ENCODE measurements at places on chromosomes 12 and 14.

DNA sequence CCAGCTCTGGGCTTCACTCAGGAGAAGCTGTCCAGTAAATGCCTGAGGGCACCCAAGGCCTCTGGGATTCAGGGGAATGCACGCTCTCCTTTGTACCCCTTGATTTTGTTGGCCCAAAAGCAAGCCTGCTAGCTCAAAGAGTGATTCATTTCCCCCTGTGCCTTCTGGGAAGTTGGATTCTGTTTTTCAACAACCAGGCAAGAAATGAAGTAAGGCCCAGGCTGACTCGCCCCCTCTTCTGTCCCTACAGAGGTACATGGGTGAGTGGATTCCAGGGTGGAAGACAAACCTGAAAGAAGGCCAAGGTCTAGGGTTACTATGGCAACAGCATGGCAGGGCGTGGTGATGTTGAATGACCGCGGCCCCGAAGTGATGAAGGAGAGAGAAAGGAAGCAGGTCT is 9.3 kb upstream of the SERPINA5 start:
- DNase-seq: no peak

GRCh38 chr12:128611736-128612135 is 212.0 kb downstream of the SLC15A4 start:
- DNase-seq: no peak

- DNase-seq: peak; percentile 7
Measured at GRCh38 chr12:127083008-127083949, 1183.7 kb upstream of the TMEM132C start.

DNA sequence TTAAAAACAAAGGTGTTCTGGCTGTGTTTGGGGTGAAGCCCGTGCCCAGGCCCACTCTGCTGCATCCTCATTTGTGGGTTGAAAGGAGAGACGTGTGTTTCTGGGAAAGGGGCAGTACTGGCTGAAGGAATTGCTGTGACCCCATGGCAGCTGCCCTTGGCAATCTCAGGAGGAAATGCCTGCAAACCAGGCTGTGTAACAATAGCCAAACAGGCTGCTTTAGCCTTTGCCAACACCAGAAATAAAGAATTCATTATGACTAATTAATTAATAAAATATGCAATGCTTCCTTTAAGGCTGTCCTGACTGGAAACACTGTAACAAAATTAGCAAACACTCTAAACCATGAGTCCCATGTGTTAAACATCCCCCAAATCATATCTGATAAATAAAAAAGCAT is 53.0 kb upstream of the KRR1 start:
- no peak for DNase-seq

GRCh38 chr14:92514844-92515514 is 1.4 kb downstream of the RIN3 start:
- no peak for DNase-seq

DNA sequence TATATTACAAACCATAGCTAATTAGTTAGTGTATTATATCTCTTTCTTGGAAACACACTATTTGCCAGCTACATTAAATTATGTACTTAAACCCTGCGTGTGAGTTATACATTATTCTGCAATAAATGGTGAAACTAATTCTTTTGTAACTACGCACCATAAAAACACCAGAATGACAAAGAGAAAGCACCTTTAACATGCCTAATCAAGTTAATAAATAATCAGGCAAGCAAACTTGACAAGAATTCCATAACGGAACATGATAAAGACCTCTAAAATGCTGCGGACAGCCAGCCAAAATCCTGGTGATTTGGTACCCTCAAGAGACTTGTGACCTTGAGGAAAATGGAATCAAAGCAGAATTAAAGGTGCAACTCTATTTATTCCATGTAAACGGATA is 375.3 kb upstream of the KITLG start:
- DNase-seq: no peak

DNA sequence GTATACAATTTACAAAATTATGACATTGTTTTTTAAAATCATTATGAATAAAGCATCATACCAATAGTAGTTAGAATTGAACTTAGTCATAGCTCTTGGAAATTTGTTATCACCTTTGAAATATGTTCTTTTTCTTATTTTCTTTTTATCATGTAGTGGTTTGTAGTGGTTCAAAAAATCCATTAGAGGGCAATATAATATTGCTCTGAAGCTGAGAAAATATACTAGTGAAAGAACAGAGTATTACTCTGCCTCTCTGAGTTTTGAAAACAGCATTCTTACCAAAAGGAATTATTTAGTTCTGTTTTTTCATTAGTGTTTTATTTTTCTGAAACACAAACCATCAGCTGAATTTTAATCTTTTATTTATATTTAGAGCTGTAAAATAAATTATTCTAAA is 76.2 kb downstream of the PDZRN4 start:
- DNase-seq: no peak

- no peak for DNase-seq
Measured at GRCh38 chr12:7951671-7952070, 15.7 kb upstream of the SLC2A3 start.

GRCh38 chr14:53767566-53767965 is 189.1 kb downstream of the BMP4 start:
- no peak for DNase-seq

GRCh38 chr12:15837141-15837790 is 44.9 kb upstream of the STRAP start:
- DNase-seq: no peak

- DNase-seq: no peak
Measured at GRCh38 chr12:2690348-2691005, 104.3 kb upstream of the FKBP4 start.

- DNase-seq: no peak
Measured at GRCh38 chr14:73725116-73726024, 11.2 kb upstream of the PNMA1 start.

DNA sequence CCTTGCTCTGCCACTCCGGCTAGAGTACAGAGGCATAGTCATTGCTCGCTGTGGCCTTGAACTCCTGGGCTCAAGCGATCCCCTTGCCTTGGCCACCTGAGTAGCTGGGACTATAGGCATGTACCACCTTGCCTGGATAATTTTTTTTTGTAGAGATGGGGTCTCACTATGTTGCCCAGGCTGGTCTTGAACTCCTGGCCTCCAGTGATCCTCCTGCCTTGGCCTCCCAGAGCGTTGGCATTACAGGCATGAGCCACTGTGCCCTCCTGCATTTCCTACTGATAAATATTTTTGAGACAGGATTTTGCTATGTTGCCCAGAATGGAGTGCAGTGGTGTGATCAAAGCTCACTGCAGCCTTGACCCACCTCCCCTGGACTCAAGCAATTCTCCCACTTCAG is 9.4 kb downstream of the EMG1 start:
- no peak for DNase-seq

DNA sequence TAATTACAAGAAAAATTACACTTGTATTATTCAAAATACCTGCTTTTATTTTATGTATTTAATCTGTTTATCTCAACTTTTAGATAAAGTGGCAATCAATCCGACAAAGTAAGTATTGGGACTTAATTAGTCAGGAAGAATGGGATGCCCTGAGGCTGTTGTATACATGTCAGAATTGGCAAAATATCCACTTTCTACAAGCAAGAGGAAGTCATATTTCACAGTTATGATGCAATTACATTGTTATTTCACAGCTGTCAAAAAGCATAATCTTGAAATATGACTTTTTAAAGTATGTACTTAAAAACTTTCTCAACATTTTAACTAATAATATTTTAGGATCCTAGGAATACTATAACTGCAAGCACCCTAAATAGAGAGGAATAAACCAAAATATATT is 357.1 kb upstream of the MGAT4C start:
- DNase-seq: no peak

DNA sequence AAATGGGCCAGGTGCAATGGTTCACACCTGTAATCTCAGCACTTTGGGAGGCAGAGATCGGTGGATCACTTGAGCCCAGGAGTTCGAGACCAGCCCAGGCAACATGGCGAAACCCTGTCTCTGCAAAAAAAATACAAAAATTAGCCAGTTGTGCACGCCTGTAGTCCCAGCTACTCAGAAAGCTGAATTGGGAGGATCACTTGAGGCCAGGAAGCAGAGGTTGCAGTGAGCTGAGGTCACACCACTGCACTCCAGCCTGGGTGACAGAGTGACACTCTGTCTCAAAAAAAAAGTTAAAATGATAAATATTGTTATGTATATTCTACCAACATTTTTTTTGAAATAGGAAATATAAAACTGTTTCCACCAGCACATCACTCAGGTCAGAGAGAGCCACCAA is 64.9 kb downstream of the NDUFA12 start:
- DNase-seq: no peak

DNA sequence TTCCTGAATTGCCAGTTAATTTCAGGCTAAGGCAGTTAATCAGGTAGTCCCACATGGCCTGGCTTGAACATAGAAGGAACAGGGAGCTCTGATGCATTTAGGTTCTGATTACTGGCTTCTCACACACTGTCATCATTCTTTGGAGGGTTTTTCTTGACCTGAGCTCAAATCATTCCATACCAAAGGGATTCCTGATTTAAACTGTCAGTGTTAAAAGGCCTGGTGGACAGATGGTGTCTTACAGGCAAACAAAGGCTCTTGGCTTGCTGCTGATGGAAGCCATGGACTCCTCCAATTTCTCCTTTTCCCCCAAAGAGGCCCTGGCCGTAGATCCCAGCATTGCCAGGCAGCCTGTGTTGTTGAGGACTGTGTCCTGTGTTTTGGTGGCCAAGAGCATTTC is 30.2 kb downstream of the CACNA1C start:
- DNase-seq: no peak

- DNase-seq: no peak
Measured at GRCh38 chr12:51887476-51888315, at the start of gene ANKRD33. ANKRD33 (plus strand) TSS chr12:51888103; CDS start chr12:51888187, 84 bp downstream.

DNA sequence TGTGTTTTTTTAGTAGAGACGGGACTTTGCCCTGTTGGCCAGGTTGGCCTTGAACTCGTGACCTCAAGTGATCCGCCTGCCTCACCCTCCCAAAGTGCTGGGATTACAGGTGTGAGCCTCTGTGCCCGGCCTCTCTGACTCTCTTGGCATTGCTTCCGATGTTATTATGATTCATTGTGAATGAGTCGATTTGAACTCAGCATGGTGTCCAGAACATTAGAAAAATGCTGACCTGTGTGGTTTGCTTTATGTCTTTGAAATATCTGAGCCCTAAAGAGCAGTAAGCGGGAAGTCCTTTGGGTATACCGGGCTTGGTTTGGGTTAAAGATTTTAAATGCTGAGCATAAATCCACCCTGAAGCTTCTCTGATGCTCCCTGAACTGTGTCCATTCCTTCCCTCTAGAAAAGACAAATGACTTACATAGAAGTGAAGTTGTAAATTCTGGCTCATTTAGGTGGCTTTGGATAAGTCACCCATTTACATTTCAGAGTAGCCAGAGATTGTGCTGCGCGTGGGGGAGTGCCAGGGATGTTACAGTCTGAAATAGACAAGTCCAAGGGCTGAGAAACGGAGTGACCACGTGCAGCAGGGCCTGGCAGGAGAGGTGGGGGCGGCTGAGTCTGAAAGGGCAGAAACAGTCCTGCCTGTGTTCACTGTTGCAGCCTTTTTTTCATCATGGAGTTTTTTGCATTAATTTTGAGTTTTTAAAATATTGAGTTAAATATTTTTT is 39.6 kb downstream of the SLC15A4 start:
- DNase-seq: no peak

GRCh38 chr12:79690638-79691510 is at the start of gene PAWR:
PAWR (minus strand) TSS chr12:79690964; CDS start chr12:79690244, 720 bp downstream.
- no peak for DNase-seq

Measured in stimulated activated CD4-positive, alpha-beta T cell treated with anti-CD3 and anti-CD28 coated beads, Interleukin-4, amount 100 ng/mL, for 4 hours (primary cell).